ENCODE measurements at places on chromosomes 13 and 19. TPM values are rescaled to one million over a fixed set of nuclear protein-coding genes. Genes with fewer than 3 reads are reported as not detected.

DNA sequence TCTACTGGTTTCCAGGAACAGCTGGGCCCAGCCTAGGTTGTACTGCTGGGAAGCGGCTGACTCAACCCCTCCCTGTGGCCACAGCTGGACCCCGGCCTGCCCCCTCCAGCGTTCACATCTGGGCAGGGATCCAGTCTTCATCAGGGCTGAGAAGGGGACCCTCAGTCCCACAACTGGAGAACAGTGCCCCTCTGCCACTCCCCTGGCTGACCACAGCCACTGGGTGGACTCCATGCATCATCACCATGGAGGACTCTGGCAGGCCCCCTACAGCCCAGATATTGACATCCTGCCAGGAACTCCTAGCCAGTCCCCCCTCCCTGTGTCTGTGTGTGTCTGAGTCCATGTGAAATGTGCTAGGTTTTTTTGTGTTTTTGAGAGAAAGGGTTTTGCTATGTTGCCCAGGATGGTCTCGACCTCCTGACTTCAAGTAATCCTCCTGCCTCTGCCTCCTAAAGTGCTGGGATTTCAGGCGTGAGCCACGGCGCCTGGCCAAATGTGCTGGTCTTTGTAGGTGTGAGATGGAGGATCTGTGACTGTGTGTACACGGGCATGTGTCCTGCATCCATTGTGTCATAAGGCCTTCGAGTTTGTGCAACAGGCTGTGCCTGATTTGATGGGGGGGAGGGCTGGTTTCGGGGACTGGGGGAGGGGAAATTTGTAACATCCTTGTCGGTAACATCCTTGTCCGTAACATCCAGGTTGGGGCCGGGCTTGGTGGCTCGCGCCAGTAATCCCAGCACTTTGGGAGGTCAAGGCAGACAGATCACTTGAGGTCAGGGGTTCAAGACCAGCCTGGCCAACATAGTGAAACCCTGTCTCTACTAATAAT lies 4.0 kb upstream of the HOOK2 start:
- DNase-seq: no peak

- no peak for DNase-seq
Measured at GRCh38 chr13:113941571-113942191, 32.2 kb downstream of the C13orf46 start.

UBL3 gene
- total RNA-seq: 24.1 TPM

ZNF575 gene
- total RNA-seq: 1.7 TPM
